ENCODE measurements at places on chromosomes 5 and 9.

GRCh38 chr5:16304846-16305245 lies 125.3 kb upstream of the MARCHF11 start:
- DNase-seq, result no peak

DNA sequence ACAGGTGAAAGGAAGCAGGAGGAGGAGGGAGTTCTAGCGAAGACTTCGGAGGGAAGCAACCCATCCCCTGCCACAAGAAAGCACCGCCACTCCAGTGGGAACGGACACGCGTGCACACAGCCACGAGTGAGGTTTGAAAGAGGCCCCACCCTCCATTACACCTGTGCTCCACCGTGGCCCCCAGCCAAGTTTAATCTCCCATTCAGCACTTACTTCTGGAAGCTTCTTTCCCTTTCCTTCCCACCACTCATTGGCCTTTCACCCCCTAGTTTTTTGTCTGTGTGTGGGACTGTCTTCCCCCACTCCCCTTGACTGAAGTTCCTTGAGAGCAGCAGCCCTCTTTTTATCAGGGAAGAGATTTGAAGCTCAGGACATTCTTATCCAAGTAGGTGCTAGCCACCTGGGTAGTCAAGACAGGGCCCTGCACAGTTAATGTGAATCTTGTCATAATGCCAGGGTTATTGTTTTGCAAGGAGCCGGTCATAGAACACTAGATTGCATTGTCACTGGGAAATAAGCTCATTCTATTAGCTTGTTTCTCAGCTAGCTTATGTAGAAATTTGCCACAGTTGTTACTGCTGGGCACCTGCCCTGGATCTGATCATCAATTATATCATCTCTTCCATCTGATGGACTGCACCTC lies 256.0 kb downstream of the DOCK8 start:
- DNase-seq, result no peak

DNA sequence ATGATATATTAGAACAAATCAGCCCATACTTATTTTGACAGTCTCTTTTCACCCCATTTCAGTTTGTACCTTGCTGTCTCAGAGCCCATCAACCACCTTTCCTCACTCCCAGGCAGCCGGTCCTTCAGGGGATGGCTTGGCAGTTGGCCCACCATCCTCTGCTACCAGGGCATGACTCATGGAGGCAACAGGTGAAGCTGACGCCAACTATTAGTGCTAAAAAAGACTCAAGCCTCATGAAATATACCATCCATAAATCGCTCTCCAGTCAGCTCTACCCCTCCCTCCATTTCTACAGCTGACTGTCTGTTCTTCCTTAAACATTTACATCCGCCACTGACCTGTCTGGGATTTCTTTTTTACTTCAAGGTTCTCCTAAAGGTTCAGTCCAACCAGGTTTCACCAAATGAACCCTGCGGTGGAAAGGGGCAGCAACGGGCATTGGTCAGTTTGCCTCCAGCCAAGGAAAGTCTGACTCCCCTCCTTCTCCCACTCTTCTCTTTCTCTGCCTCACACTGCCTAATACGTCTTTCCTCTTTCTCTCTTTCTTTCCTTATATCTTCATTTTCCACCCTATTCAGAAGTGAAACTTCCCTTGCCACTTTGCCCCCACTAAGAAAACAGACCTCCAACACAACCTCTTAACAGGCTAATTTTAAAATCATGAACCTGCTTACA lies 439.1 kb downstream of the RAB3C start:
- DNase-seq, result no peak

- DNase-seq, result no peak
Measured at GRCh38 chr9:84955971-84956370, 286.4 kb downstream of the NTRK2 start.

- no peak for DNase-seq
Measured at GRCh38 chr9:14242150-14242805, 71.7 kb downstream of the NFIB start.

GRCh38 chr9:4654084-4654483 lies 8.0 kb upstream of the PLPP6 start:
- DNase-seq, result no peak

DNA sequence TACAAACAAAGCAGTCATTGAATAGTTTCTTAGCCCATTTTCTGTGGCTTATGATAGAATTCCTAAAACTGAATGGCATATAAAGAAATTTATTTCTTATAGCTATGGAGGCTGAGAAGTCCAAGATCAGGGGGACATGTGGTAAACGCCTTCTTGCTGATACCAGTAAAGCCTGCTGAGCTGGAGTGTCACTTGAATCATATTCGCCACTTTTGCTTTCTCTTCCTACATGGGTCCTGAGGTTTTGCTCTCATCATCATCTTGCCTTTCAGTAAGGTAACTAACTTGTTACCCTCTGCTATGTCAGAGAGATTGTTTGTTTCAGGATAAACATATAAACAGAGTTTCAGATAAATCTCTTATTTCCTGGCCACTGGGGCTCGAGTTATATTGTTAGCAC lies 203.3 kb upstream of the DMRT1 start:
- no peak for DNase-seq

DNA sequence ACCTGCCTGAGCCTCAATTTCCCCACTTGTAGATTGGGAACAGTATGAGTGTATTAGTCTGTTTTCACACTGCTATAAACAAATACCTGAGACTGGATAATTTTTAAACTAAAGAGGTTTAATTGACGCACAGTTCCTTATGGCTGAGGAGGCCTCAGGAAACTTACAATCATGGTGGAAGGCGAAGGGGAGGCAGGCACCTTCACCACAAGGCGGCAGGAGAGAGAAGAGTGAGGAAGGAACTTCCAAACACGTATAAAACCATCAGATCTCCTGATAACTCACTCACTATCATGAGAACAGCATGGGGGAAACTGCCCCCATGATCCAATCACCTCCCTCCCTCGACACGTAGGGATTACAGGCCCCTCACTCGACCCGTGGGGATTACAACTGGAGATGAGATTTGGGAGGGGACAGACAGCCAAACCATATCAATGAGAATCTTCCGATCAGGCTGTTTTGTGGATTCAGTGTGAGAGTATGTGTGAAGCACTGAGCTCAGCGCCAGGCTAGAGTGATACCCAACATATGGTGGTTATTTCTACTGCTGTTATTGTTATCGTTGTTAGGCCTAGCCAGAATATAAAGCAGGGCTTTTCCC lies 14.6 kb upstream of the LMX1B start:
- no peak for DNase-seq

GRCh38 chr5:142184988-142185387 lies 76.4 kb downstream of the NDFIP1 start:
- no peak for DNase-seq

GRCh38 chr5:139742173-139742903 lies 53.3 kb upstream of the PSD2 start:
- DNase-seq, result no peak

DNA sequence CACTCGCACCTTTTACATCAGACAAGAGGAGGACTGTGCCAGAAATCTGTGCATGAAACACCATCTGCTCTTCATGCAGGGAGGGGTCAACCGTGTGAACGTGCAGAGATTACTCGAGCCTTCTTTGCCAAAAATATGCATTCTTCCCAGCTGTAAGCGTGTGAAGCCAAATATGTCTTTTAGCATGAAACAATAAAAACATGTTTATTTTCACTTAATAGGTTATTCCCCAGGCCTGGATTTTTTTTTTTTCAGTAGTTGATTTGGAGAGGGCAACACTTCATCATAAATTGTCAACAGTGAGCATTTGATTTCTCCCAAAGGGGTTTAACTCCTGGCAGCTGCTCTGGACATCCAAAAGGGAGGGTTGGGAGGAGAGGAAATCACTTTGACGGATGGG lies 23.8 kb downstream of the PLAC8L1 start:
- DNase-seq, result no peak

DNA sequence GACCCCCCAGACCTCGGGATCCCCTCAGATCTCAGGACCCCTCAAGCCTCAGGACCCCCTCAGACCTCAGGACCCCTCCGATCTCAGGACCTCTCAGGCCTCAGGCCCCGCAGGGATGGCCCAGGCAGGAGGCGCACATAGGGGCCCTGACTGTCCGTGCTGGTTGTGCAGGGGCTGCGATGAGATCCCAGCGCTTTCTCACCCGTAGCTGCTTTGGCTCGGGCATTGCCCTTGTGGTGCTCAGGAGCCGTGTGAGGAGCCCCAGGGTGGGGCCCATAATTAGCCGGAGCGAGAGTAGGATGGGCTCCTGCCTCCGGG lies 680 bp upstream of the LPCAT1 start:
- DNase-seq, result no peak

DNA sequence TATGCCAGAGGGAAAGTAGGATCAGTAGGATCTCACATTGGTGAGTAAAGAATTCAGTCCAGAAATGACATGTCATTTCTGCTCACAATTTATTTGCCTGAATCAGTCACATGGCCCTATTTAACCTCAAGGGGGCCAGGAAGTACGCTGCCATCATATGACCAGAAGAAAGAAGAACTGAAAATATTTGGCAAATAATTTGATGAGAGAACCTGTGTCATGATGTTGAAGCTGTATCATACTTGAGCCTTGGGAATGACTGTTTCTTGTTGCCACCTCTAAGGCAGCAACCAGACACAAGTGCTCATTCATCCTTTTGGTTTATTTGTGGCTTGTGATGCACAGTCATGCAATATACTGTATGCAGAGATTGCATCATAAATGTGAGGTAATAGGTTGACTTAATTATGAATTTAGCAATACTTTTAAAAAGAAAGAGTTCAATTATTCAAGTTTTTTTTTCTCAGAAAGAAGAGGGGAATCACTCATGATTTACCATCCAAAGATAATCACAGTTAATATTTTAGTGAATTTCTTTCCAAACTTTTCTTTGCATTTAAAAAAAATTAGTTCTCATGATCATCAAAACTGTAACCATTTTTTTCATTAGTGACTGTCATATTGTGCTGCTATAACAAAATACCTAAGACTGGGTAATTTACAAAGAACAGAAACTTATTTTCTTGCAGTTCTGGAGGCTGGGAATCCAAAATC lies 8.2 kb upstream of the ZFYVE16 start:
- no peak for DNase-seq

DNA sequence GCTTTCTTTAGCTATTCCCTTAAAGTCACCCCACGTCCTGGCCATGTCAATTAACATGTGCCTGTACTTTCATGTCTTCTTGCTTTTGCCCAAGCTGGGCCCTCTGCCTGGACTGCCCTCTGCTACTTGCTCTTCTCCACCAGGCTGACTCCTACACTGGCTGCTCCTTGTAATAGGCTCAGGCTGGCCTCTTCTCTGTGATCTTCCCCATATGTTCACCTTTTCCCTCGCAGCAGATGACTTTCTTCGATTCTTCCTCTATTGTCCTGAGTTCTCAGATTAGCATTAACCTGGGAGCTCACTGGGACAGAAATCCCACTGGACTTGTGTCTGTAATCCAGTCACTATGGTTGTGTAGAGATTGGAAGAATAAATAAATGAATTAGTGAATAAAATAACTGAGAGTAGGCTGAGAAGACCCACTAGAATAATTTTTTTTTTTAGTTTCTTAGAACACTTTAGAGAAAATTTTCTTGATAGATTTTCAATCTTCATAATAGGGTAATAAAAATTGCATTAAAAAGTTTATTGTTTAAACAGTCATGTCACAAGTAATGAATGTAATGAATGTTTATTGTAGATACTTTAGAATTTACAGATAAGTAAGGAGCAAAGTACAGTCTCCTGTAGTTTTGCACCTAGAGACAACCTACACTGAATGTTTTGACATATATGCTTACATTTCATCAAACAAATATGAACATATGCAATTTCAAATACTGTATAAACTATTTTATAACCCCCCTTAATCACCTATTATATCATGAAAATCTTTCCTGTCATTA lies 47.4 kb upstream of the TNFSF15 start:
- no peak for DNase-seq

- no peak for DNase-seq
Measured at GRCh38 chr5:167845952-167846351, 445.5 kb upstream of the WWC1 start.

DNA sequence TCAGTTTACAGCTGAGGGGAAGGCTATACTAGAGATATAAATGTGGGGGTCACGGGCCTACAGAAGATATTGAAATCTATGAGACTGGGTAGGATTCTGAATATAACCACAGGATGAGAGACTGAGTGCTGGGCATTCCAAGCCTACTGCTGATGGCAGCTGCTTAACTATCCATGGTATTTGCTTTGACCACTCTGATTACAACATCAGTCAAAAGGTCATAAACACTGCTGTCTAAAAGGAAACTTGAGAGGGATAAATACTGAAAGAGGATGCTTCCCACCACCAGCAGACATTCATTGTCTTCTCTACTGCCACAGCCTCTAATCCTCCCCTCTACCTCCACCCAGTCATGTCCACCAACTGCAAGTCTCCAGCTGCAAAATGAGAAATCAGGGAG lies 3.8 kb downstream of the ZNF622 start:
- no peak for DNase-seq

GRCh38 chr5:138315751-138316278 lies 15.8 kb downstream of the CDC25C start:
- no peak for DNase-seq

DNA sequence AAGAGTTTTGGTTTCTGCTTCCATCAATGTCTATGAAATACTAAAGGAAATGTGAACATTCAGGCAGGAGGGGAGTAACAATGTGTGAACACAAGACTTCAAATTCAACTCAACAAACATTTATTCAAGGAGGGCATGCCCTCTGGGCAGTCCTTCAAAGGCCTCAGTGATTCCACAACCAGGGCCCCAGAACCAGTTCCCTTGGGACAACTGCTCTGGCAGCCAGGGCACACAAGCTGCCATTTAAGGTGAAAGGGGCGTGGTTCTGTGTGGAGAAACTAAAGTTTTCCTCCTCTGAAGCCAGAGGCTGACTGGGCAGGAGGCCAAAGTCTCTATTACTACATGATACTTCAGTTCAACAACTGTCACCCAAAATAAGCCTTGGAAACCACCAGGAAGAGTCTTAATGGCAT lies 3.2 kb downstream of the RBM18 start:
- DNase-seq, result no peak

DNA sequence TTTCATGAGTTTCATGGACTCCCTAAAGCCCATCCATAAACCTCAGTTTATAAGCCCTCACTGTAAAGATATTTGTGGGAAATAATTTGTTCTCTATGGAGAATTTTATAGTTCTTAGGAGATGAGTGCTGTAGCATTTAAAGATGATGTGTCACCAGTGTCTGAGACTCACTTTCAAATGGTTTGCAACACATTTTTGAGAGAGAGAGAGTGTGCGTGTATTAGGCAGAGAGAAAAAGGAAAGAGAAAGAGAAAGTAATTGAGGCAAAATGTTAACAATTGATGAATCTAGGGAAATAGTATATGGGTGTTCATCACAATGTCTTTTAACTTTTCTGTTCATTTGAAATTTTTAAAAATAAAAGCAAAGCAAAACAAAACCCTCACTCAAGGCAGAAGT lies 479.0 kb downstream of the ZSWIM6 start:
- DNase-seq, result no peak

DNA sequence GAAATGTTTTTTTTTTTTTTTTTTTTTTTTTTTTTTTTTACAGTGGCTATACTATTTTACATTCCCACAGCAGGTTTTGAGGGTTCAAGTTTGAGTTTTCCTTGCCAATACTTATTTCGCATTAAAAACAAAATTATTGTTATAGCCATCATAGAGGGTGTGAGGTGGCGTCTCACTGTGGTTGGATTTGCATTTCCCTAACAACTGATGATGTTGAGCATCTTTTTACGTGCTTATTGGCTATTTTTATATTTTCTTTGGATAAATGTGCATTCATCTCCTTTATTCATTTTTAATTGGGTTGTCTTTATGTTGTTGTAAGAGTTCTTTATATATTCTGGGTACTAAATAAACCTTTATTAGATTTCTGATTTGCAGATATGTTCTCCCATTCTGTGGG lies 18.9 kb upstream of the UBLCP1 start:
- no peak for DNase-seq

Measured in esophagus squamous epithelium (tissue), 5 donors.